ENCODE measurements at places on chromosomes 3 and 15.

GRCh38 chr3:129892857-129893580 is 492 bp downstream of the TMCC1 start:
- DNase-seq: peak; percentile 68

DNA sequence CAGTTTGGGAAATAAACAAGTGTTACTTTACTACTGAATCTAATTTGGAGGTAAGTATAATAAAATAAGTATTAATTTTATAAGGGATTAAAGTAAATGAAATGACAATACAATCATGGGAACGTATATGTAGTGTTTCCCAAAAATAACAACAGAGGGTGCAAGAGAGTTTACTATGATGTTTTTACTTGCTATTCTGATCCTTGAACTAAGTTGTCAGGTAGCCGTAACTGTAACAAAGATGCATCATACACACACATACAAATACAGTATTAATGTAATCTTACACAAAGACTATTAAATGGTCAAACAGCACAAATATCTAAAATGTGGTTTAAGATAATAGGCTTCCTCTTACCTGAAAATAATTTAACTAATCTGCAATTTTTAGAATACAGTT is 311.4 kb downstream of the TBC1D5 start:
- no peak for DNase-seq

DNA sequence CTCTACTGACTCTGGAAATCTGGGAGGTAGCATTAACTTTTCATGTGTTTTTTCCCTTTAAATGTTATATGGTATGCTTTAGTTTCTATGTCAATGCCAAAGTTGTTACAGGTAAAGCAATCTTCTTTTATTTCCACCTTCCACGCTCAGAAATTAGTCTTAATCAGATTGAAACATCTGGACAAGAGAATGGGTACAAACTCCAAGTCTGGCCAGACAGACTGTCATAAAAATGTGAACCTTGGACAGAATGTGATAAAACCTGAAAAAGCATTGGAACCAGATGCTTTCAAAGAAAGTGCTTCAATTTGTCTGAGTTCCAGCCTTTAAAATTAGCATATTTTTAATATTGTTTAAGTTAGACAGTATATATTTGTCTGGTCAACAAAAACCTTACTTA is 110.7 kb upstream of the P2RY1 start:
- no peak for DNase-seq

DNA sequence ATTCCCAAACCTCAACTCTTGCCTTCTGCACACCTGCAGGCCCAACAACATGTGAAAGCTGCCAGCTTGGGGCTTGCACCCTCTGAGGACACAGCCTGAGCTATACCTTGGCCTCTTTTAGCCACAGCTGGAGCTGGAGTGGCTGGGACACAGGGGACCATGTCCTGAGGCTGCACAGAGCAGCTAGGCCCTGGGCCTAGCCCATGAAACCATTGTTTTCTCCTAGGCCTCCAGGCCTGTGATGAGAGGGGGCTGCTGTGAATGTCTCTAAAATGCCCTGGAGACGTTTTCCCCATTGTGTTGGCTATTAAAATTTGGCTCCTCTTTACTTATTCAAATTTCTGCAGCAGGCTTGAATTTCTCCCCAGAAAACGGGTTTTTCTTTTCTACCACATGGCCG is 7.2 kb downstream of the ZKSCAN7 start:
- DNase-seq: no peak

DNA sequence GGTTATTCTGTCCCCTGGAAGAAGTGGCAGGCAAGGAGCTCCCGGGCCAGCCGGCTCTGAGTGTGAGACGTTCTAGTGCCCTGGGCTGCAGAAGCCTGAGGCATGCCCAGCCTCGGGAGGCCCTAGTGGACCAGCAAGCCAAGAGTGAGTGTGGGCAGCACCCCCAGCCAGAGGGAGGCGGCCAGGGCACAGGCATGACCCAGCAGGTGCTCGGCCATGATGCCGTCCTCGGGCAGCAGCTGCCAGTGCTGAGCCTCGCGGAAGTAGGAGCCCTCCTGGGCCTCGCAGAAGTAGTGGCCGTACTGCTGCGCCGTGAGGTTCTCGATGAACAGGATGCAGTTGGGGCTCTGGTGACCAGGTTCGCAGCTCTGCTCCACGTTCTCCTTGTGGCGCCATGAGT is 23.3 kb downstream of the SEMA7A start:
- no peak for DNase-seq

- DNase-seq: no peak
Measured at GRCh38 chr3:67819447-67819846, 165.0 kb upstream of the SUCLG2 start.

- no peak for DNase-seq
Measured at GRCh38 chr3:31203960-31204795, 309.7 kb upstream of the GADL1 start.

DNA sequence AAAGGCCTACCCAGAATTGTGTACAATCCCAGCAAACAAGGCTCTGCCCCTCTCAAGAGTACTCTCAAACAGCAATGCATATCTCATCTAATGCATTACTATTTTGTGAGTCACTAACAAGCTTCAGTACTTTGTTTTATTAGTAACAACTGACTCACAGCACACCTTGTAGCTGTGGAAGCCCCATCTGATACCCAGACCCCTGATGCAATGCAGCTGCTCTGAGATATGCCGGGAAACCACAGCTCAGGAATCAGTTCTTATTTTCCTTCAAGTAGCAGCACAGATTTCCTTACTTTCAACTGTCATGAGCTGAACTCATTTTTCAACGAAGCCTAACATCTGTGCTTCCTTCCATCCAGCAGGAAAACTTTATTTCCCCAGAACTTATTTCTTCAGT is 37.8 kb downstream of the CCNL1 start:
- no peak for DNase-seq

DNA sequence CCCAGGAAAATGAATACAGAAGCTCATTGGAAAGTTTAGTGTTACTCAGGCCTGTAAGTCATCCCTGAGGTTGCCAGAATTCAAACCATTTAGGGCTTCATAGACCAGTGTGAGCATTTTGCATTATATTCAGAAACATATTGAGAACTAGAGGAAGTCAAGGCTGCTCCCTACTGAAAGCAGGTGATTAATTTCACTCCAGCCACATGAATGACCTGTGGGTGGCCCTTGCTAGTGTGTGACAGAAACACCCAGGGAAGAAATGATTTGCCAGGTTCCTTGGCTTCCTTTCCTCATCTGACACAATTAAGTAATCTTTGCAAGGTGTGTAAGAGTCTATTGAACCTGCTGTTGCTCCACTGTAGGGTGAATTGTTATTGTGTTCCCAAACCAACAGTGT is 61.8 kb downstream of the GAP43 start:
- DNase-seq: no peak

DNA sequence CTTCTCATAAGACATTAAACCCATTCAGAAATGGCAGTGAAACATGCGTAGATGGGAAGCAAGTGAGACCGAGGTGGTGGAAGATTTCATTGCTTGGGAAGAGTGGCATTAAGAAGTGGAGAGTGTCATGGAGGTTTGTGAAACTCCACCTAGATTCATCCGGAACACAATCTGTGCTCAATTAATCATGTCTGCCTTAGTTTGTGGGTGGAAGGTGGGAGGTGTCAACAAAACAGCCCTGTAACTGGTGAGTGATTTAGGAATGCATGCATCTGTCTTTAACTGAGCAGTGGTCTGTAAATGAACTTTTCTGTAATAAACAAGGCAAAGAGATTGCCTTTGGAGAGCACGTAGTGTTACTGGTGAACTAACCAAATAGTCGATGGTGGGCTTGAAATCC is 113.7 kb downstream of the WNT5A start:
- no peak for DNase-seq

DNA sequence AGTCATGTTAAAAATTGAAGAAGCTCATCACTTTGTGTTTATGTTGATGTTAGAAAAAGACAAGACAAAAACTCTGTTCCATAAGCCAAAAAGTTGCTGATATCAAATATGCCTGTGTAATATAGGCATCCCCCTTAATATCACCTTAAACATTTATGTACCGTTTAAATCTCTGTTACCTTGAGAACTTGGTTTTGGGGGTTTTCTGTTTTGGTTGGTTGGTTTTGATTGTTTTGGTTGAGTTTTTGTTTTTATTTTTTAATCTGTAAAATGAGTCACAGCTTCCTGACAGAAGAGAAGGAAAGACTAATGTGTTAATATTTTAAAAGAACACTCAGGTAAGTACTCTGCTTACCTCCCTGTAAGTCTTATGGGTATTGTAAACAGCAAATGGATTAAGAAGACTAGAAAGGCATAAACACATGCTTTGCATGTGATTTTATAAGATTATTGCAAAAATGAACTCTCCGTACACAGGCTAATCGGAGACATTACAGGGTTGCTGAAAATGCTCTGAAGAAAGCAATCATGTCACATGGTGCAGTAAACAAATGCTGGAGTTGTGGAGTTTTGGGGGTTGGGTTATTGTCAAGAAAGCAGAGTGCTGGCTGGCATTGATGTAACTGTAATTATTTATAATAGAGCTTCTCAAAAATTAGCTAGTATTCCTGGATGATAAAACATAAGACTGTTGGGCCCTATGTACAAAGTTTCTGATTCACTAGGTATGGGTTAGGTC is 69.5 kb upstream of the MBNL1 start:
- no peak for DNase-seq

Data from GM12891 (cell line).